Stimulated activated CD4-positive, alpha-beta T cell treated with anti-CD3 and anti-CD28 coated beads, TNF-alpha, amount 100 ng/mL, for 1 hour (primary cell): ENCODE measurements at places on chromosomes 4 and X.

DNA sequence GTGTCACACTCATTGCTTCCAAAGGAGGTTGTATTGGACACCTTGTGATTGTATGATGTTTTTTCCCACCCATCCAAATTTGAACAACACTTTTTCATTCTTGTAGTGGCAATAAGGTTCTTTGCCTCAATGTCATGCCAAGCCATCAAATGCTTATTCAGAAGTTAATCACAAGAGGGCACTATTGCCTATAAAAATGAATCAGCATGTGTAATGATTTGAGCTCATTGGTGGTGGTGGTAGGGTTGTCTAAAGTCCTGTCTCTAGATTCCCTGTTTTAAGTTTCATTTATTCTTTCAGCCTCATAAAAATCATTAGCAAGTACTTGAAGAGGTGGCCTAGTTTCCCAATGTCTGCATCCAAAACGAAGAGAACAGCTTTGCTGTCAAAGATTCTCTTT, 37.0 kb downstream of the IRS4 start:
- DNase-seq, result no peak

GRCh38 chr4:94895081-94895480, 137.3 kb downstream of the BMPR1B start:
- no peak for DNase-seq

DNA sequence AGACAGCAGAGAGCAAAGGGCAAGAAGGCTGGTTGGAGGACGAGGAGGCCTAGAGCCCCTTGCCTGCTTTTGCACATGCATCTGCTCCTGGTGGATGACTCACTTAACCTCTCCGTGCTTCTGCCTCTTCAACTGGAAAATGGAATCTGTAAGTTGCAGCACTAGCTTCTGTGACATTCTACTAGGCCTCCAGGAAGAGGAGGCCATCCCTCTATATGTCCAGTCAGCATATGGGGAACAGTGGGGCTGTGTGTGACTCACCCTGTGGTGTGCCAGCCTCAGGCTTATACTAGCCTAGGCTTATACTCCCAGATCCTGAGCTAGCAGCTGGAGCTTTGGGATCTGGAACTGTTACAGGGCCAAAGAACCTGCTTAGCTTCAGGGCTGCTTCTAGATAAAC, 36.0 kb downstream of the RTL9 start:
- DNase-seq, result no peak

DNA sequence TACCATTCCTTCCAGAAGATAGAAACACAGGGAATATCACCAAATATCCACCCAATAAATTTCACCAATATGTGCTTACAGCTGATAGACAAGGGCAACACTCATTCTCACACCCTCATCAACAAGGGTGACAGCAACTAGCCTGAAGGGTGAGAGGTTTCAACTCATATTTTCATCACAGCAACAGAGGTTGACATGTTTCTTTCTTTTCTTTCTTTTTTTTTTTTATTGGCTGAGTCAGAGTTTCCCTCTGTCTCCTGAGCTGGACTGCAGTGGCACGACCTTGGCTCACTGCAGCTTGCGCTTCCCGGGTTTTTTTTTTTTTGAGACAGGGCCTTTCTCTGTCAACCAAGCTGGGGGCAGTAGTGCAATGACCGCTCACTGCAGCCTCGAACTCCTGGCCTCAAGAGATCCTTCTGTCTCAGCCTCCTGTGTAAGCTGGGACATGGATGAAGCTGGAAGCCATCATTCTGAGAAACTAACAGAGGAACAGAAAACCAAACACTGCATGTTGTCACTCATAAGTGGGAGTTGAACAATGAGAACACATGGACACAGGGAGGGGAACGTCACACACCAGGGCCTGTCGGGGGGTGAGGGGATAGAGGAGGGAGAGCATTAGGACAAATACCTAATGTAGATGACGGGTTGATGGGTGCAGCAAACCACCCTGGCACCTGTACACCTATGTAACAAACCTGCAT, 27.5 kb upstream of the ASMTL start:
- no peak for DNase-seq

DNA sequence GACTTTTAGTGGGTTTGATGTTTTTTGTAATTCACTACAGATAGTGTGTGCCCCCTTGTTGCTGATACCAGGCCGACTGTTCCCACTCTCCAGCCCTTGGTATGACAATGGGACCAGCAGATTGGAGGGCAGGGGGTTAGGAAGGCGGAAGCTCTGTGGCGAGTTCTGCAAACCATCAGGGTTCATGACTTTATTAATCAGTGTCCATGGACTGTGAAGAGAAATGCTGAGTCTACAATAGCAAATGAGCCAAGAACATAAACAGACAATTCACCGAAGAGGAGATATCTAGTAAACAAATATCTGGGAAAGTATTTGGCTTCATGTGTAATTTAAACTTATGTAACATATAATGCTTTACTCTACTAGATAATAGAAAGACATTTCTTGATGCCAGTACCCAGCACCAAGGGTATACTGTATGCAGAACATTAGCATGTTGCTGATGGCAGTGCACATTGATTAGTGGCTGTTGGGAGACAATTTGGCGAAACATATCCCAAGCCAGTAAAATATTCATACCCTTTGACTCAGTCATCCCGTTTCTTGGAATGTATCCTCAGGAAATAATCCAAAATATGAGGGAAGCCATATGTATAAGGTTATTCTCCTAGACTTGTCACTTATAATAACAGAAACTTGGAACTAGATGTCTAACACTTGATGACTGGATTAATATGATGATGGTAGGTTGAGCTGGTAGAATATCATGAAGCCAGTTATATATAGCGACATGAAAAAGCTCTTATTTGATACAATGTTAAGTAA, 169.4 kb downstream of the PTTG2 start:
- DNase-seq, result no peak

DNA sequence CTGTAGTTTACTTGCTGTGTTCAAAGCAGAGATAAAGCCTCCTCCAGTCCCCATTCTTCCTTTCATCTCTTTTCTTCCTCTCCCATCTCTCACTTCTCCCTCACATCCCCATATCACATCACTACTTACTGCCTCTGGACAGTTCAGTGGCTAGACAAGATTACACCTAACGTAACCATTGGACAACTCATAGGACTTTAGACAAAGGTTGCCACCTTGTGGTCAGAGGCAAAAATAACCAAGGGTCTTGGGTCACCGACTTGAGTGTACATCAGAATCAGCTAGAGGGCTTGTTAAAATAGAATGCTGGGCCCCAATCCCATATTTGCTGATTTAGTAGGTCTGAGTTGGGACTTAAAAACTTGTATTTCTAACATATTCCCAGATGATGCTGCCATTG, 109.3 kb upstream of the DGKK start:
- DNase-seq, result no peak

- no peak for DNase-seq
These were observed 3.4 kb downstream of the SPARCL1 start for GRCh38 chr4:87525636-87526295.

GRCh38 chr4:154491341-154492271, at the start of gene DCHS2:
Gene DCHS2 (minus strand): TSS chr4:154491799. CDS start chr4:154491355, 444 bp downstream.
- DNase-seq, result no peak

- DNase-seq, result no peak
These were observed 243.9 kb upstream of the WDFY3 start for GRCh38 chr4:85210353-85210752.

DNA sequence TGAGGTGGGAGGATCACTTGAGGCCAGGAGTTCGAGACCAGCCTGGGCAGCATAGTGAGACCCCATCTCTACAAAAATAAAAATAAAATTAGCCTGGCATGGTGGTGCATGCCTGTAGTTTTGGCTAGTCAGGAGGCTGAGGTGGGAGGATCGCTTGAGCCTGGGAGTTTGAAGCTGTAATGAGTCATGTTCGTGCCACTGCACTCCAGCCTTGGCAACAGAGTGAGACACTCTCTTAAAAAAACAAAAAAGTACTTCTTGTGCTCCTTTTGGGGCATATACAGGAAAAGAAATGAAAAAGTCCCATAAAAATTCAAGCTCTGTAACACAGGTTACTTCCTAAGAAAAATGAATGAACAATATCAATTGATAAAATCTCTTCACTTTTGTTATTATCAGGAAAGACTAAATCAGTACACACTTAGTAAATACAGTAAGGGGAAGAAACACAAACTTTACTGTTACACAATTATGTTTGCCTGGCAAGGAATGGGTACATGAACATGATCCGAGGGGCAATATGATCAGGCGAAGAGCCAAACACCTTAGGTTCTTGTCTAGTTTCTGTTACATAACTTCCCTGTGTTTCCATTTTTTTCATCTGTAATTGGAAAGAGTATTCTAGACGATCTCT, 46.9 kb downstream of the CCDC158 start:
- DNase-seq, result no peak

GRCh38 chrX:120556251-120556650, 4.5 kb downstream of the CUL4B start:
- DNase-seq, result no peak

GRCh38 chr4:139416073-139416673, 37.7 kb upstream of the RAB33B start:
- DNase-seq, result no peak

- no peak for DNase-seq
These were observed 56.6 kb upstream of the CHRDL1 start for GRCh38 chrX:110852180-110852579.

DNA sequence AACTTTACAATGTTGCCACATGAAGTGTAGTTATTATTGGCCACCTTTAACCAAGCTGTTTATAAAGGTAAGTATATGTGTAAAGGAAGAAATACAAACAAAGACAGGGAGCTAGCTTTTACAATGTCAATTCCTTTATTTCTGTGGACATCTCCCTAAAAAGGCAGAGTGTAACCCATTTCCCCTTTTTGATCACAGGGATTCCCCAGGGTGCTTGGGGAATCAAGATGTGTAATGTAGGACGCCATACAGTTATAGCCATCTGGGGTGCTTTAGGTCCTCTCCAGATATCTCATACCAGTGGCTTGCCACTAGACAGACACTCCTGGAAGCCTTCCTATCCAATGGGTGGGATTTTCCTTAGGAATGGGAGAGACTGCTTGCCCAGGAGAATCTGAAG, 4.2 kb upstream of the CUL4B start:
- DNase-seq, result no peak

- DNase-seq, result no peak
These were observed 68.0 kb downstream of the CCNG2 start for GRCh38 chr4:77225022-77225421.

DNA sequence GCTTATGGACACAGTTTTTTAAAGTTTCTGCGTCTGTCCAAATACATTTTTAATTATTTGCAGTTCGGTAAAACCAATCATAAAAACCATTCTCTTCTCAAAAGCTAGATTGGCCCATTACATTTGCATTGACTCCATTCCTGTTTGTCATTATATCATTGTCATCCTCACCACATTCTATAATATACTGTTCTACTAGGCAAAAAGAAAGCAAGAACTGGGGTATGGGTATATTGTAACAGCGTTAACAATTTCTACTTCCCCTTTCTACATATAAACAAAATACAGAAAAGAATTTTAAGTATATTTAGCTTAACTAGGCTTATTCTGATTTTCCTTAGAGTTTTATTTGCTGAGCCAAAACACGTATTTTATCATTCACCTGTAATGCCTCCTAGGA, 91.8 kb downstream of the RAP1GDS1 start:
- no peak for DNase-seq

- DNase-seq, result no peak
These were observed 70.1 kb downstream of the NBDY start for GRCh38 chrX:56798866-56799758.
